Stimulated activated effector memory CD8-positive, alpha-beta T cell treated with anti-CD3 and anti-CD28 coated beads, Interleukin-12 subunit alpha, Interleukin-12 subunit beta, amount 100 ng/mL, for 72 hours (primary cell): ENCODE measurements at places on chromosomes 3 and 15.

GRCh38 chr3:20215636-20216035, 29.6 kb upstream of the SGO1 start:
- DNase-seq = no peak

GRCh38 chr3:60528651-60529050, 722.6 kb downstream of the FHIT start:
- DNase-seq = no peak

DNA sequence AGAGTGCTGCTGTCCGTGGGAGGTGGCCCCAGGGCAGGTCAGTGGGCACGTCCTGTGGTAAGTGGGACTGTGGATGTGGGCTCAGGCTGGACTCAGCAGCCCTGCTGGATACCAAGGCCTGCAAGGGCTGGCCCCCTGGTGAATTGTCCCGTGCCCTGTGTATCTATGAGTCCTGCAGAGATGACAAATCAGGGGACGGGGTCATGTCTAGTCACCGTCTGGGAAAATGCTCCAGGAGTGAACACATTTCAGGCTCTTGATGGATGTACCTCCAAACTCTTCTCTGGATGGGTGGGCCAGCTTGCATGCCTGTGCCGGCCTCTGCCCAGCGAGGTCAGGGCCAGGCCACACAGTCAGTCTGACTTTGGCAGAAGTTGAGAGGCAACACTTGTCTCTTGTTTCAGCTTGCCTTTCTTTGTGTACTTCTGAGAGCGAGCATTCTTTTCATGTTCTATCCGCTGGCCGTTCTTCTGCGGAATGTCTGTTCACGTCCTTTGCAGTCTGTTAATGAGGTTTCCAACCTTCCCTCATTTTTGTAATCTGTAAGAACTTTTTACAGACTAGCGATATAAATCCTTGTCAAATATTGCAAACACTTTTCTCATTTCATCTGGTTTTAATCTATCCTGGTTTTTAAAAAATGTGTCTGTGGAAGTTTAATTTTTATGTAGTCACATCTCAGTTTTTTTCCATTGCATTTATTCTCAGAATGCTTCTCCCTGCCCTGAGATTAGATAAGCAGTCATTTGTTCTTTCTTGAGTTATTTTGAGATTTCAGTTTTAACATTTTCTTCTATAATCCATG, 11.4 kb upstream of the STAB1 start:
- no peak for DNase-seq

DNA sequence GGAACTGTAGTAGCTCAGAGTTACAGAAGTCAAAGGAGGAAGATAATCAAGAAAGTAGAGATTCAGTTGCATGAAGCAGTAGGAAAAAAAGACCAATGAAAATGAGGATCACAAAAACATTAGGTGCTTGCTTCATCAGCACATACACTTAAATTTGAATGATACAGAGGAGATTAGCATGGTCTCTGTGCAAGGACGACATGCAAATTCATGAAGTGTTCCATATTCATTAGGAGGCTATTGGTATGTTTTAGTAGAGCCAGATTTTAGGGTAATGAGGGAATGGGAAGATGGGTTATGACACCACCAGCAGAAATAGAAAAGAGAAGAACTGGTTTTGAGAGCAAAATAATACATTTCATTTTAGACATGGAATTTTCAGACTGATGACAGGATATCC, 21.0 kb upstream of the TTC14 start:
- DNase-seq = no peak

- DNase-seq = no peak
Measured at GRCh38 chr15:63192619-63193206, 3.3 kb downstream of the RAB8B start.

GRCh38 chr15:50113992-50114780, 4.8 kb downstream of the ATP8B4 start:
- no peak for DNase-seq

GRCh38 chr3:39644176-39644575, 165.2 kb upstream of the MYRIP start:
- DNase-seq = no peak

DNA sequence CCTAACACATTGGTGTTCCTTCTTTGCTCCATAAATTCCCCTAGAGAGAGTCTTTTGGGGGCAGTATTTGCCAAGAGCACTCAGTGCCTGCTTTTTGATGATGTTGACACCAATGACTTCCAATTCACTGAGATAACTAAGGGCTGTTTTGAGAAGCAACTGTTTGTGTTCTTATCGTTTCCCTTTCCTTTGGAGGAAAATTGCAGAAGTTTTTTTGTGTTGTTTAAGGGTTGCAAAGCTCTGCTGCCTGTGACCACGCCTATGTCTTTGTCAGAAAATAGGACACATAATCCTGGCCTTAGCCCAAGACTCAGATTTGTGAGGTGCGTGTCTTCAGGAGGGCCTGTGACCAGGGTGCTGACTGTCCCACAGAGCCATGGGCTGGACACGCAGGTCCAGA, 99.6 kb downstream of the FAM43A start:
- no peak for DNase-seq

- no peak for DNase-seq
Measured at GRCh38 chr3:63328365-63328764, 50.3 kb downstream of the SYNPR start.

GRCh38 chr3:42535981-42536784, 33.7 kb downstream of the VIPR1 start:
- no peak for DNase-seq

DNA sequence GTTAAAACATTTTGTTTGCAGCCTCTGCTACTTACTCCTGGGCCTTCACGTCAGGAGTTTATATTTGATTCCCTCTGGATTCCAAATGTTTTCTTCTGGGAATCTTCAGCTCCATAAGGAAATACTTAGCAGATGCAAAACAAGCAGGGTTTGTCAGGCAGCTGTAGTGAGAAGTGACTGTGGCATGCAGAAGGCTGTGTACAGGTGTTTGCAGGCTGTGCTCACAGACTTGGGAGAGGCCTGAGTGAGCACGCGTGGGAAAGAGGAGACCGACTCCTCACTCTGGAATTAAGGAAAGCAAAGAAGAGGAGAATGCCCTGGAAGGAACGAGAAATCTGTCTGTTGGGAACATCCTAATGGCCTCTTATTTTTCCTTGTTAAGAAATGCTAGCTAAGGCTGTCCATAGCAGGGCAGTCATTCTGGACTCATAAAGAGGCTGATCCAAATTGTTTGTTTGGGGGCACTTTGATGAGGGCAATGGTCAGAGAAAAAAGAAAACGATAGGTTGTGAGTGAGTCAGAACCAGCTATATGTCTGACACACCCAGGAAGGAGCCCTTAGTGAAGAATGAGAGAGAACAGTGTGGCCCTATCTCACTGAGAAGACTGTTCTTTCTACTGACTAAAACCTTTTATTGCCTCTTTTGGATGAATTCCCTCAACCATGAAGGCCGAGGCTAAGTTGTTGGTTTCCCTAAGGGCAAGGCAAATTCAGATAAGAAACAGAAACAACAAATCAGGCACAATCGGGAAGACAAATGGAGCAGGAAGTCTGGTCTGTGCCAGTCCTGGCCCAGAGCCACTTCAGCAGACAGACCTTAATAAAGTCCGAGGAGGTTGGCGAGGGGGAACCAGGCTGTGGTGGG, 82.6 kb downstream of the TGFBR2 start:
- no peak for DNase-seq

GRCh38 chr3:17155951-17156350, 271.2 kb downstream of the PLCL2 start:
- no peak for DNase-seq

- no peak for DNase-seq
Measured at GRCh38 chr3:143081844-143082778, 37.5 kb upstream of the CHST2 start.

DNA sequence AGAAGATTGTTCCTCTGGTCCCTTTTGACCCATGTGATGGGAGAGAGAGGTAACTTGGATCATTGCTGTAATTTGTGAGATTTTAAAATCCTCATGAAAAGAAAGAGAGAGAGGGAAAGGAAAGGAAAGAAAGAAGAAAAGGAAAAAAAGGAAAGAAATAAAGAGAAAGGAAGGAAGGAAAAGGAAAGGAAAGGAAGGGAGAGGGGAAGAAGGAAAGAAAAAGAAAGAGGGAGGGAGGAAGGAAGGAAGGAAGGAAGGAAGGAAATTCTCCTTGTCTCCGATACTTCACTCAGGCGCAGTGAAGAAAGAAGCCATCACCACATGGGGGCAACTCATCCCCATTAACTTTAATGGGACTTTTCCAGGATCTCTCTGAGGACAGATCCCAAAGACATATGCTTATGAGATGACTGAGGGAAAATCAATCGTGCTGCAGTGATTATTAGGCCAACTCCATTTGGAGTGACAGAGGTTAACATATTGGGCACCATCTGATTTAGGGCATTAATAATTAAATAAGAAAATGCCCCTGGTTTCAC, 123.0 kb downstream of the MEGF11 start:
- DNase-seq = no peak

DNA sequence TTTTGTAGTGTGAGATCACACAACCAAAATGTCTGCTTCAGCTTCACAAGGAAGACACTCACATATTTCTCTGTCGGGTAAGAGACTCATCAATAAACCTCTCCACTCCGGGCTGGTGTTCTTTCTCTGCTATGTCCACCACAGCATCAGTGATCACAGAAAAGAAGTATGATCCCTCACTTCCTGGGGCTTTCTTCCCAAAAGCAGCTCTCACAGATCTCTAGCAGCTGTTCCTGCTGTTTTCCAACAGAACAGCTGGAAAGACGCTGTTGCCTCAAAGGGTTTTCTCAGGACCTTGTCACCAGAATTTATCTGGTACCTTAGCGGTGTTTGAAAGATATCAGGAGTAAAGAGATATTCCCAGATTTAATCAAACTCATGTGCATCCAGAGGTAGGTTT, 46.4 kb downstream of the GATM start:
- DNase-seq = no peak
